ENCODE measurements at places on chromosomes 1 and 21.

GRCh38 chr1:204746838-204747442, 61.4 kb upstream of the LRRN2 start:
- peak; percentile 79 for DNase-seq

DNA sequence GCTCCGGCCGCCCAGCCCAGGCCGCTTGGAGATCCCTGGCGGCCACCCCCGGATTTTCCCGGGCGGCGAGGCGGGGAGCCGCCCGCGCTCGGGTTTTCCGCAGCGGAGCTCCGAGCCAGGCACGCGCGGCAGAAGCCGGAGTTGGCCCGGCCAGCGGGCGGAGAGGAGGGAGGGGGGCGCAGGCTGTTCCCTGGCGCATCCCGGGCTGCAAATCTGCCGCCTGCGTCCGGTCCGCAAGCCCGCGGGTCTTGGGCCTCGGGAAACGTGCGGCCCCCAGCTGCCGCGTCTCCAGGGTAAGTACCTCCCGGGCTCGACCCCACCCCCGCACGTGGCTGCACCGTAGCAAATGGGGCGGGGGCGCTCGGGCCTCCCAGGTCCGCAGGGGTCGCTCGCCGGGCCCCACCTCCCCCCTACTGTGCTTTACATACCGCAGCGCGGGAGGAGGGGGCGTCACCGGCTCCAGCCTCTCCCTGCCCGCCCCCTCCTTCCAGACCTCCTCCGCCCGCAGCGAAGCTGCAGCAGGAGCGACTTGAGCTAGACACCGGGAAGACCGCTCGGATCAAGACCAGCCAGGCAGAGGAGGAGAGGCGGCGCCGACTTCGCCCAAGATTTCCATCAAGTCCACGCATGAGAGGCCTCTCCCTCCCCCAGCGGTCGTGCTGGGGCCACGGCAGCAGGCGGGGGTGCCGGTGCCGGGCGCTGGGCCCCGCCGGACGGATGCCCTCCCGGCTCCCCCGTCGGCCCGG, 1.6 kb downstream of the TMEM200B start:
- DNase-seq = no peak

DNA sequence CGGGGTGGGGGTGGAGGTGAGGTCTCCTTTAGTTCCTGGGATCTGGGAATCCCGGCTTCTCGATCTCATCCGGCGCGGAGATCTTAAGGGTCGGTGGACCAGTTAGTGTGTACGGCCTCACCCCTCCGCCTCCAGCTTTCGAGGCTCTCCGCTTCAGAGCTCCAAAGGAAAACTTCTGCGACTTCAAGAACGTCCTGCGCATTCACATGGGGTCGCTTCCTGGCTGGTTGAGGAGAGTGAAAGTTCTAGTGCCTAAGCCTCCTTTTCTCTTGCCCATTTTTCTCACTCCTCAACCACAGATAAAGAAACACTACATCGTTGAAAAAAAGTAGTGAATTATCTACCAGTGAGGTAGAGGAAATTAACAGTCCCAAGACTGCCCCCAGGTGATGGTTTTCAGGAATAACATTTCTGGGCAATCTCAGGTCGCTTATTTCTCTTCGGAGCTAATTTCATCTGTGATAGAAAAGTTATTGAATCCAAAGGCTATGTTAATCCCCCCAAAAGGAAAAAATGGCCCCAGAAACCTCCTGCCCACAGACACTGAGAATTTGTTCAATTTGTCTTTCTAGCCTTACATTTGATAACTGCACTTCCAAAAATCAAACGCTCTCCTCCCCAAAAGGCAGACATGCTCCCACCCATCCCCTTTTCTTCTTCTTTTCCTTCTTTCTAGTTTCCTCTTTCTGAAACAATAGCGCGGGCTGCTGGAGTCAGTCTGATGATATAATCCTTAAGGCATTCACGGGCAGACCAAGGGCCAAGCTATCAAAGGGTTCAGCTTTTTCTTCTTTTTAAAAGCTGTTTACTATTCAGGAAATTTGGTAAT, 20.6 kb upstream of the TBX15 start:
- peak; percentile 66 for DNase-seq

DNA sequence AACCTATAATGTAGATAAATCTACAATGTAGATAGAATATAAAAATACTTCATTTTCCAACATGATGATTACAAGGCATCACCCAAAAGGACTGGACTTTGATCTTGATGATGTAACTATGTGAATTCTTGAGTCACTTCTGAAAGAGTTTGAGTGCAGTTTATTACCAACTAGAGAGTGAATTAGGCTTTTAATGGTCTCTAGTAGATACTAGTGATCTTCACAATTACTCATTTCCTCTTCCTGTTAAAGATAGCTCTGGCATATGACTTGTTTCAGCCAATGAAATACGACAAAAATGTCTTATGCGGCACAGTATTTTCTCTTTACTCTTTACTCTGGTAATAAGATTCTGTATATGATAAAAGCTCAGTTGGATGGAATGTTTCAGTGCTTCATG, 1588.1 kb upstream of the B3GALT2 start:
- DNase-seq = no peak

DNA sequence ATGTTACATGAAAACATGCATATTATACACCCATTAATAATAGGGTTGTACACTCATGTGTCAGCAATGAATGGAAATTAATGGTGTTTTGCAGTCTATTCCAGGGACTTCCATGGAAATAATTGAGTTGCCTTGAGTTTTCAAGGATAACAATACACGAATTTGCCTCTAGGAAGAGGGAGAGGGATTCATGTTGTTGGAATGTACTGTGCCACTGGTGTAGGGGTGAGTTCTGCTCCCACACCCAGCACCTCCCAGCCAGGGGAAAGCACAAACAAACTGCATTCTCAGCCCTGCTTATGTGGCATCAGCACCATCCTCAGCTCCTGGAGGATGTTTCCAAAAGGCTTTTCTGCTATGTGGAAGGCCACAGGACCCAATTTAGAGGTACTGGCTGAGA, 57.8 kb downstream of the BCAR3 start:
- DNase-seq = no peak

DNA sequence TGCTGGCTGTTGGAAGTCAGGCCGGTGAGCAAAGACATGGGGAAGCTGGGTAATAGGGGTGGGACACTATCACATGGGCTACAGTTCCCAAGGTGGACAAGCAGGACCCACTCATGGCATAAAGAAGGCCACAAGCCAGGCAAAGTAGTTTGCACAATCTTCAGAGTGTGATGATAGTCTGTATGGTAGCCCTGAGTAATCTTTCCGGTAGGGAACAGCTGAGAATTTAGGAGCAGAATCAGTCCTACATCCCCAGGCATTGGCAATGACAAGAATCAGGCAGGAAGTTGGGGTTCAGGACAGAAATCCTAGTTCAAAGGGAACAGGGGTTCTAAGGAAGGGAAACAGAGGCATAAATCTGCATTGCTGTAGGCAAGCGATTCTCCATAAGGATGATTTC, 23.9 kb upstream of the SPATA6 start:
- no peak for DNase-seq

DNA sequence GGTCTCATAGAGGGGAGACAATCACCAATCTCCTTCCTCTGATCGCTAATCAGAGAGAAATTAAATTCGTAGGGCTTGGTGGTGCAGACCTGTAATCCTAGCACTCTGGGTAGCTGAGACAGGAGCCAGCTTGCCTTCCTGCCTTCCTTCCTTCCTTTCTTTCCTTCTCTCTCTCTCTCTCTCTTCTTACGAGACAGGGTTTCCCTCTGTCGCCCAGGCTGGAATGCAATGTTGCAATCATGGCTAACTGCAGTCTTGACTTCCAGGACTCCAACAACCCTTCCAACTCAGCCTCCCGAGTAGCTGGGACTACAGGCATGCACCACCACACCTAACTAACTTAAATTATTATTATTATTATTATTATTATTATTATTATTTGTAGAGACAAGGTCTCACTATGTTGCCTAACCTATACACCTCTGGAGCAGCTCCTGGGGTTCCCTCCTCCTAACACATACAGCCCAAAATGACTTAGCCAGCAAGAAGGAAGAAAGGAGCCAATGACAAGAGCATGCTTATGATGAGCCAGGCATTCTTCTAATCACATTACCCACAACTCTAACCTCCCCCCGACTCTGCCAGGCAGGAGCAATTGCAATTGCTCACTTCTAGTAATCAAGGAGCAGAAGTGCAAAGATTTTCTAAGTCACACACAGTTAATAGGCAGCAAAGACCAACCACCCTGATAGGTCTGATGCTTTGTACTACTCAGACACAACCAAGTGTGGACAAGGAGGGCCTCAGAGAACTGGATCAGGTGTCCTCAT, 105.4 kb upstream of the F3 start:
- no peak for DNase-seq

- peak; percentile 68 for DNase-seq
These were observed 107.3 kb upstream of the RUNX3 start for GRCh38 chr1:25037174-25038074.

- DNase-seq = no peak
These were observed 366.9 kb downstream of the TGFB2 start for GRCh38 chr1:218711884-218712674.

DNA sequence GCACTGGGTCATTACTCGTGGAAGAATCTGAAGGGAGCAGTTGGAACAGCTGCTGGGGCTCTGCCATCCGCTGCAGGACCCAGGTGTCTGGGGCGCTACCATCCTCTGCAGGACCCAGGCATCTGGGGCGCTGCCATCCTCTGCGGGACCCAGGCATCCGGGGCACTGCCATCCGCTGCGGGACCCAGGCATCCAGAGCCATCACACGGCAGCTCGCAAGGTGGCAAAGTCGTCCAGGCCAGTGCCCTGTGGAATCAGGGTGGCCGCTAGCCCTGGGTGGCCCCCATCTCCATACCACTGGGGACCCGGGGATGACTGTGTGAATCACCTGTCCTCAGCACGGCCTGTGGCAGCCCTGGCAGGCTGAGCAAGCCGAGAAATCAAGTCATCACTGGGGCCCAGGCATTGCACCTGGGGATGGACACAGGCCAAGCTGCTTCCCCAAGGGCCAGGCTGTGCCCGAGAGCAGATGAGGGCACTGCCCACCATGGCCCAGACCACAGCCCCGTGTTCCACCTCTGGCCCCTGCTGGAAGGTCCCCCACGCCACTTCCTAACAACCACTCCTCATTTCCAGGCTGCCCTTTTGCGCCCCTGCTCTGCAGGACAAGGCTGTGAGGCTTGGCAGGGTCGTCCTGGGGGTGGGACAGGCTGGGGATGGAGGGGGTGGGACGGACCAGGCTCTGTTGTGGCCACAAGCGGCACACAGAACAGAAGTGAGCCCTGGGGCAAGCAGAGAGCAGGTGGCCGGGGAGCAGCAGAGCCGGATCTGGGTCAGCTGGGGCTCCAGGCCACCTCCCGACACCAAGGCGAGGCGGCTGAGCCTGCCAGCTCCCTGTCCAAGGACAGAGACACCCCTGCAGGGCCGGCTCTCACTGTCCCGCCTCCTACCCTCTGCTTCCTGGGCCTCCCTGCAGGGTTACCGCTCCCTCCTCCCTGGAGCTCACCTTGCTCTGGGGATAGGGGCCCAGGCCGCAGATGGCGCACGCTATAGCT, 12.7 kb downstream of the GABRD start:
- no peak for DNase-seq

- DNase-seq = no peak
These were observed 55.5 kb upstream of the RASAL2 start for GRCh38 chr1:178038372-178038771.

DNA sequence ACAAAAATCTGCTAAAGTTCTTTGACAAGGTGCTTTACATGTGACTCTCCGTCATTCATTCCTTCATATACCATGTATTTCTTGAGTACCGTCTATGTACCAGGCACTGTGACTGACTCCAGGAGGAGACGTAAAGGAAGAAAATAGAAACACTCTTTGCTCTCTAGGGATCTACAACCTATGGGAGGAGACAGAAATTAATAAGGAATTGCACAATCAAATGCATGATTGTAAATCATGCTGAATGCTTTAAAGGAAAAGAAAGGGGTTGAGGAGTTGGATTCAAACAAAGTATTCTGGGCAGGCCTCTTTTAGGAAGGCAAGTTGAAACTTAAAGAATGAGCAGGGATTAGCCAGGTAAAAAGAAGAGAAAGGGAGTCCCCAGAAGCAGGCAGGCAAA, 239.1 kb upstream of the FGGY start:
- no peak for DNase-seq

DNA sequence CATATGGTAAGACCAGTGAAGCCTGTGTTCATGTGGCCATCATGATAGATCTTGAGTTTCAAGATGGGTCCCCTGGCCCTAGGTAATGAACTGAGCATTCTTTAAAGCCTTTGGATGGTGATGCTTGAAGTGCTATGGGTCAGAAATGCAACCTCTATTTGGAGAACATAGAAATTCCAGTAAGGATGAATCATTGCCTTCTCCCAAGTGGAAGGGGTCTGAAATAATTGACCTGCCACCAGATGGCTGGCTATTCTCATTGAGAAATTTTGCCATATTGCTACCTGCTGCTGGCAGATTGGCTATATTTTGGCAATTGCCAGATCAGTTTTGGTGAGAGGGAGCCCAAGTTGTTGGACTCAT, 739 bp upstream of the IFI6 start:
- no peak for DNase-seq

DNA sequence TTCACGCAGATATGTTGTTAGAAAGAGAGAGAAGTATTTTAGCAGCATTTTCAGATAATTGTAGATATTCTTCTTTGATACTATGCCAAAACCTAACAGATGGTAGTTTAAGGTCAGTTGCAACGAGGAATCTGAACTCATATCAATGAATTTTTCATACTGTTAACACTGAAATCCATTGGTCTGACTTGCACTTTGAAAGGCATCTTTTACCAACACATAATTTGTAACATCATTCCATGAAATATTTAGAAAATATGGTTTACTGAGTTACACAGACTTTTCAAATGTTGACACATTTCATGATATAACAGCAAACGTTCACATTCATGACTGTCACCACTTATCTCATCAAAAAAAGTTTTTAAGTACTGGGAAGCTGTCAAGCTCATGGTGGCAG, 4.6 kb downstream of the ACBD6 start:
- no peak for DNase-seq

- no peak for DNase-seq
These were observed 349.6 kb downstream of the MATN1 start for GRCh38 chr1:30373471-30374399.

DNA sequence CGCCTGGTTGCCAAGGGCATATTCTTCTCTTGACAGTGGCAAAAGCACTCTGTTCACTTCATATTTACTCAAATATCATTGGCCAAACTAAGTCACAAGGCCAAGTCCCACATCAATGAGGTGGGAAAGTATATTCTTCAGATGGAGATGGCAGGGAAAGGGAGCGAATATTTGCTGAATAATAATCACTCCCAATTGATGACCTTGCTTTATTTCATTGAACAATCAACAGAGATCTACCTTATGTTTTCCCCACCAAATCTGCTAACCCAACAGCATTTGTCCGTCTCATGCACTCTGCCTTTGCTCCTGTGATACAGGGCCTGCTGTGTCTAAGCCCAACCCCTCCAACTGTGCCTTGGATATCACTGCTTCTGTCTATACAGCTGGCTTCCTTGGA, 45.2 kb upstream of the PCP4 start:
- no peak for DNase-seq

- DNase-seq = no peak
These were observed 6.0 kb upstream of the SEC16B start for GRCh38 chr1:177975588-177976495.

Measured in NAMALWA (cell line).